Effector CD8-positive, alpha-beta T cell (primary cell): ENCODE measurements at places on chromosomes 6 and 20.

- no peak for DNase-seq
Observed at GRCh38 chr6:30793521-30794194, 49.3 kb upstream of the IER3 start.

DNA sequence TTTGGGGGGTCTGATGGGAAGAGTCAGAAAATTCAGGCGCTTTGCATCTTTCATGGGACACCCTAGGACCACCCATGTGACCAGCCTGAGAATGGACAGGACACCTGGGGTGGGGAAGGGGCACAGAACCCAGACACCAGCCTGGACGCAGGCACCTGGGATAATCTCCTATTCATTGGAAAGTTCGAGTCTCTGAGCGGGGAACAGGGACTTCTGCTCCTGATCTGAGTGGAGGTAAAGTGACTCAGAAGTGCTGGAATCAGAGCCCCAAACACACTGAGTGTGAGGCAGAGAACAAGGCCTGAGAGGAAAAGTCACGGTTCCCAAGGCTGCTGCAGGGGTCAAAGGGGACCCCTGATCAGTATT, 1.4 kb downstream of the HLA-B start:
- peak; percentile 34 for DNase-seq

DNA sequence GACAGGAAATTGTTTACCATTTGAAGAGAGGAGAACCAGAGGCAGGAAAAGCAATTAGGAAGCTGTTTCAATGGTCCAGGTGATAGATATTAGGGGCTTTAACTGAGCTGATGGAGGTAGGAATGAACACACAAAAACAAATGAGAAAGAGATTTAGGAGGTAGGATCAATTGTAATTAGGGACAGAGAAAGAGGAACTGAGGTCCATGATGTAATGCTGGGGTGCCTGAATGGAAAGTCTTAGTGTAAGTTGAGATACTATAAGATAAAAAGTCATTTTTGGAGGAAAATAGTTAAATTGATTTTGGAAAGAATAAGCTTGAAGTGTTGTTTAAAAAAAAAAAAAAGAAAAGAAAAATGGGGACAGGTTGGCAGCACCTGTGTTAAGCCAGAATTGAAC, 58.5 kb upstream of the B3GAT2 start:
- no peak for DNase-seq

- no peak for DNase-seq
Observed at GRCh38 chr6:51657491-51657890, 429.9 kb downstream of the PKHD1 start.

DNA sequence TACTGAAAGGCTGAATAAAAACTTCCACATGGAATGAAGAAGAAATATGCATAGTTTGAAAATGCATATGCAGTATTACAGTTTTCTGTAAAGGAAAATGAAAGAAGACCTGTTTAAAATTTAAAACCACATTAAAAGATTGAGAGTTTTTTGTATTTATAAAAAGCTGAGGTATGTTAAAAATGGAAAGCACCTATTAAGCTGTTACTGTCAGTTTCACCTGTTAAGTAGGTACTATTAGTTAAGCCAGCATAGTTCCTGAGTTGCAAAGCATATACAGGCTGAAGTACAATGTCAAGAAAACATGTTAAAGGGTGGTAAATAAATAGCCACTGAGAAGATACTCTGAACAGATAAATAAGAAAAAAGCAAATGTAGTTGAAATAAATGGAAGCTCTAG, 69.9 kb downstream of the ATXN1 start:
- DNase-seq = no peak

GRCh38 chr6:109261811-109262210, 120.5 kb downstream of the CD164 start:
- no peak for DNase-seq

DNA sequence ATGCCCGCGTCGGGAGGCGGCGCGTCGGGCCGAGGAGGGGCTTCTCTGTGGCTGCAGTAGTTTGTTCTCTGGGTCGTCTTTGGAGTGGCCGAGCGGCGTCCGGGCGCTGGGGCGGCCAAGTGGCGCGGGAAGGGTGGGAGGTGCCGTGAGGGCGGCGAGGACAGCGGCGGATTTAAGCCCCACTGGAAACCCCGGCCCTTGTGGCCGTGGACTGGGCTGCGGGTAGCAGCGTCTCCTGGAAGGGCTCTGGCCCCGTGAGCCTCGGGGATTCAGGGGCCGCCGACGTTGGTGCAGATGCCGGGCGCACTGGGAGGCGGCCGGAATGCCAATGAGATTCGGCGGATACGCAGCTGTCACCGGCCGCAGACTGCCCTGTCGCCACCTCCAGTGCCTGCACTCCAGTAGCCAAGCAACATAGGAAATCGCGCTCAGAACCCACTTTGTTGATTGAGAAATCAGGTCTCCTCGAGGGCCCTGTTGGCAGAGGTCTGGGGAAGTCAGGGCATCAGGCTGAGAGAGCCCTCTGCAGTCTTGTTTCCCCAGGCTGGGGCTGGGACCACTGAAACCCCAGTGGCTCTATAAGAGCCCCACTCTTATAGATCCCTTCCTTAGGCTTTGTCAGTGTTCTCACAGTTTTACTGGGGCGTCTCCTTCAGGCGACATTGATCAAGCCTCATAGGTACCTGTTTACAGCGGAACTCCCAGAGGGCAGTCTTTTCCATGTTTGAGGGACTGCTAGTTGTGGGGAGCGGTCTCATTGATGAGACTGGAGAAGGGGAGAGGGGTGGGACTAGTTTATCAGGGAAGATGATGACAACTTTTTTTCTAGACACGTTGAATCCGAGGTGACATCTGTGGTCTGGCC, 642 bp downstream of the GZF1 start:
- no peak for DNase-seq

GRCh38 chr6:48747040-48747439, 636.0 kb upstream of the PTCHD4 start:
- no peak for DNase-seq

DNA sequence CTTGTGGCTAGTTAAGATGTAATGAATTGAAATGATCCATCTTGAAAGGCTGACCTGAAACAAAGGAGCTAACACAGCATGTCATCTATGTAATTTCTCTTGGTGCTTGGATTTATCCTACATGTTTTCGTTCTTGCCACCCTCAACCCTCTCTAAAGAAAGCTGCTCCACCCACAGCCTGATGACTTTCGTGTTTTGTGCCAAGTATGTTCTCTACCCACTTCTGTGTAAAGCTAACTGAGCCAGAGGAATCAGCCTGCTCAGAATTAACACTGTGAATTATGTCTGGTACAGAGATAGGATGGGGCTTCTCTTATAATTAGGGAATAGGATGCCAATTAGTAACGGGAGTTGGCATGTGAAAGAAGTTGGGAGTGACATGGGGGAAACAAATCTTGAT, 67.9 kb upstream of the MLIP start:
- no peak for DNase-seq

DNA sequence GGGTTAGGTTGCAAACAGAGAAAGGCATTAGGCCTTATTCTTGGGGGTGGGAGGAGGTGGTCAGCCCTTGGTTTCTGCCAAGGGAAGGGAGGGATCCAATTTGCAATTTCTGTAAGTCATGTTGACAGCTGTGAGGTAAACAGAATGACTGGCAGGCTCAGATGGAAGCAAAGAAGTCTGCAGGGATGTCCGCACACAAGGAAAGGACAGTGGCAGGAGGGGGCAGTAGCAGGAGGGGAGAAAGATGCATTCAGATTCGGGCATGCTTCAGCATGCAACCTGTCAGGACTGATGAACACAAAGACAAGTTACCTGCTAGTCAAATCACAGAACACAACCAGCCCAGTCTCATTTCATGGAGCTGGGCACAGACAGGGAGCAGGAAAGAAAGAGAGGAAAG, 217.9 kb upstream of the FOXA2 start:
- no peak for DNase-seq

DNA sequence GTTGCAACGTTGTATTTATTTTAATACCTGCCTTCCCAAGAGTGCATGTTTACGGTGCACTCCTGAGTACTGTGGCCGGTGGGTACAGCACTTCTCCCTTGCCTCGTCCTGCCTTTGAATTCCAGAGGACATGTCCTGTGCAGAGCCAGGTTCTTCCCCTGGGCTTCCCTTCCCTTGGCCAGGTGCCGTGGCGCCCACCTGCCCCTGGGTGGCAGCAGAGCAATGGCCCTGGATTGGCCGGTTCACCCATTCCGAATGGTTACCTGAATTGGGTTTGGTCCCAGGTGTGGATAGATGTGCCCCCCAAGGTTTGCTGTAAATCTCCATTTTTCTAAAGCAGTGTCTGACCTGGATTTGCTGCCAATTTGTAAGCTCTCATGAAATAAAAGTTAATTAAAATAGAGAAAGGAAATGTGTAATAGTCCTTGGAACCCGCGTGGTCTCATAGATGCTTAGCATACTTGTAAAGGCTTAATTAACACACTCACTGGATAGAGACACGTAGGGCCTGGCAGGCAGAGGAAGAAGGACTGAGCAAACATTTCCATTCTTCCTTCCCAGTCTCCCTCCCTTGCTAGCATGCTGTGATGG, 40.6 kb downstream of the DTD1 start:
- DNase-seq = no peak

DNA sequence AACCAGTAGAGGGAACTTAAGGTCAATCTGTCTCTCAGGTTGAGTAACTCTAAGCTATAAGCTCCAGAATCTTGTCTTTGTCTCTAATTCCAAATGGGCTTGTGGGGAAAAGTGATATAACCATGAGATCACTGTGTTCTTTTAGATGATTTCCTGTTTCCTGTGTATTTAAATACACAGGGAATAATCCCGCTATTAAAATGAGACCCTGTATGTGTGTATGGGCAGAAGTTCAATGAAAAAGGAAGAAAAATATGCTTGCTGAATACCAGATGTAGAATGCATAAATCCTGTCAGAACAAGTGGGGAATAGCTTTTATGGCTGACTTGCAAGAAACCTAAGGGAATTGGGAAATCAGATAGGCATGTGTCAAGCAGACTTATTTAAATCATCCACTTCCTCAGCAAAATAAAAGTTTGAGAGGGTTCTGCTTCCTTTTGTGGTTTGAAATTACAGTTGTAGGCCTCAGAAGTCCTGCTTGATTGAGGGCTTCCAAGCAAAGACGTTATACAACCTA, 164.7 kb upstream of the PDE7B start:
- no peak for DNase-seq

DNA sequence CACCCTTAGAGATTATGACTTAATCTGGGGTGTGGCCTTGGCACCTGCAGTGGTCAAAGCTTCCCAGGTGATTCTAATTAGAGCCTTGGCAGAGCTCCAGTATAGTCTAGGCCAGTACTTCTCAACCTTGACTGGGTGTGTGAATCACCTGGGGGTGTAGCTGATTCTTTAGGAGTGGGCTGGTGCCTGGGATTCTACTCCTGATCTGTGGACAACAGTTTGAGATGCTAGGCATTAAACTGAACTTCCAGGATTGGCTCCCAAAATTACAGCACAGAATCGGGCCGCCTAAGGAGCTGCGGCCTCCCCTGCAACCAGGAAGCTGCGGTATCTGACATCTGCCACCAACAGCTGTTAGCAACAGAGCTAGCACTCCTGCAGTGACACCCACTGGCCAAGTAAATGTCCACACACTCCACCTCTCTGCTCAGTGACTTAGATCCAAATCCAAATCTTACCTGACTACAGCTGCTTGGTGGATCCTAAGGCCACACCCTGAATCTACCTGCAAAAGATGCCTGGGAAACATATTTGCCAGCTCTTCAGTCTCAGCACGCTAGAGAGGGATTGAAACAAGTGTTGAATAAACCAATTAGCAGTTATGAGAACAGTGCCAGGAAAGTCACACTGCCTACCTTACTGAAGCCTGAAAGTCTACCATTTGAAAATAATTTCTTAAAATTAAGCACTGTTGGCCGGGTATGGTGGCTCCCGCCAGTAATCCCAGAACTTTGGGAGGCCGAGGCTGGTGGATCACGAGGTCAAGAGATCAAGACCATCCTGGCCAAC, 126.7 kb downstream of the UNC5CL start:
- DNase-seq = no peak

GRCh38 chr6:36368921-36369865, 18.3 kb downstream of the ETV7 start:
- no peak for DNase-seq

- no peak for DNase-seq
Observed at GRCh38 chr6:109300874-109301273, 81.4 kb downstream of the CD164 start.

GRCh38 chr6:150352321-150353296, 16.2 kb upstream of the IYD start:
- no peak for DNase-seq

- DNase-seq = no peak
Observed at GRCh38 chr20:3565851-3566250, 95.0 kb downstream of the ATRN start.

DNA sequence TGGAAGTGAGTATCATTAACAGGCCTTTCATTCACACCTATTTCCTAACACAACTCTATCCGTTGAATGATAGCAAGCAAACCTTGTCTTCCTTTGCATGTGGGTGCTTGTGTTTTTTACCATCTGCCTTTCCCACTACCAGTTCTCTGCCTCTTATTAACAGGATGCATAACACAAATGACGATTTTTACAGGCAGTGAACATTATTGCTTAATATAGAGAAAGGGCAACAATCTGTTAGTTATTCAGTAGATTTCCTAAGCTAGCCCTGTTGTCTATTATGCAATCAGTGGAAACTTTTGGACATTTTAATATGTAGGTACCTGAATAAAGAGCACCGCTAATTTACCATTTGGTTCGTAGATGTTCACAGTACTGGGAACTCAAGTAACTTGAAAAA, 348.8 kb upstream of the PLCB4 start:
- DNase-seq = no peak

- no peak for DNase-seq
Observed at GRCh38 chr6:17986656-17987446, 584 bp downstream of the KIF13A start.

DNA sequence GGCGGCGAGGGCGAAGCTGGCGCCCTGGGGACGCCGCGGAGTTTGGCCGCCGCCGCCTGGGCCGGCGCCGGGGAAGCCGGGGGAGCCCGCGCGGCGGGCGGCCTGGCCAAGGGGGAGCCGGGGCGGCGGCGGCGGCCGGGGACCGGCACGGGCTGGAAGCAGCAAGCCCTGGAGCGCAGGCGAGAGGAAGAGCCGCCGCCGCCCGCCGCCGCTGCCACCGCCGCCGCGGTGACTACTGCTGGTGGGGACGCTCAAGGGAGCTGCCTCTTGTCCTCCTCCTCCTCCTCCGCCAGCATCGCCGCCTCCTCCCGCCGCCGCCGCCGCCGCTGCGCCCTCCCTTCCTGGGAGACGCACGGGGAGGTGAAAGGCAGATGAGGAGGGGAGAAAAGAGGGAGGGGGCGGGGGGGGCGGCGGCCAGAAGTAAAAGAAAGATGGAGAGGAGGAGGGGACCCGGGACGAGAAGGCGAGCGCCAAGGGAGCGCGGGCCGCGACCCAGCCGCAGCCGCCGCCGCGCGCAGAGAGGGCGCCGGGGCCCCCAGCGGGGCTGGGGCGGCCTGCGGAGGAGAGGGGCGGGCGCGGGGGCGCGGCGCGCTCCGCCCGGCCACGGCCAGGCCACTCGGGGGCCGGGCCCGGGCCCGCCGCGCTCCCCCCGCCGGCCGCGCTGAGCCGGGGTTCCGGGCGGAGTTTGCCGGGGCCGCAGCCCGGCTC, 846 bp downstream of the PDE10A start:
- no peak for DNase-seq

- DNase-seq = no peak
Observed at GRCh38 chr20:34045930-34046725, 52.4 kb downstream of the RALY start.

GRCh38 chr20:50385733-50386640, 124.2 kb upstream of the PTPN1 start:
- DNase-seq = peak; percentile 5

GRCh38 chr20:21575981-21576740, 62.3 kb upstream of the NKX2-2 start:
- no peak for DNase-seq

- DNase-seq = no peak
Observed at GRCh38 chr20:90651-91050, 3.2 kb downstream of the DEFB125 start.

GRCh38 chr6:139855671-139856311, 481.3 kb upstream of the CITED2 start:
- no peak for DNase-seq
